ENCODE measurements at places on chromosomes 7 and 10.

- no peak for DNase-seq
Observed at GRCh38 chr7:23315366-23315765, 16.2 kb downstream of the MALSU1 start.

- DNase-seq, result no peak
Observed at GRCh38 chr10:117519286-117519685, 23.3 kb upstream of the EMX2 start.

DNA sequence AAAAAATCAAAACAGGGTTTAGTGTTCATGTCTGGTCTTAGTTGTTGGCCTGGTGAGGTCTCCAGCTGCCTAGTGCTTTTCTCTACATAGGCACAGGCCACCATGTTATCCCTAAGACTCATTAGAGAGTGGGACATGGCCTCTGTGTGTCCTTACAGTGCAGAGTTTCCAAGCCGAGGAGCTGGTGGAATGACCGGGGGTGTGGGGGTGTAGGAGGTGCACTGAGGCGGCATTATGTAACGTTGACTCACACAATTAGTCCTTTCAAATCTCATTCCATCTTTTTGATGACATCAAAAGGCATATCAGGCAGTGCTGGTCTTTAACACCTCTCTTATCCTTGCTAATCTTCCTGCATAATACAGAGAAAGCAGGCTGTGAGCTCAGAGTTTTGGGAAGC, 71.3 kb downstream of the MTPN start:
- DNase-seq, result no peak

GRCh38 chr7:114196517-114196916, 218.1 kb upstream of the FOXP2 start:
- DNase-seq, result no peak

DNA sequence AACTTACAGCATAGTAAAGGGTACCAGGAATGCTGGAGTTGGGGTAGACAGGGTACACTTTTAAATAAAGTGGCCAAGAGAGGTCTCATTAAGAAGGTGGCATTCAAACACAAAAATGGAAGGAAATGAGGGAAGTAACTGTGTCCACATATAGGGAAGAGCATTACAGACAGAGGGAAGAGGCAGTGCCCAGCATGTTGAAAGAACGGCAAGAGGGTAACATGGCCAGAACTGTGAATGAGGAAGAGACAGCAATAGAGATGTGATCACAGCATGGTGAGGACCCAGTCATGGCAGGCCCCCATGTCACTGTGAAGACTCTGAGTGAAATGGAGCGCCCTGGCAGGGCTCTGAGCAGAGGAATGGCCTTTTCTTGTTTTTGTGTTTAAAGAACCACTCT, 35.1 kb upstream of the ZNRF2 start:
- DNase-seq, result no peak

- no peak for DNase-seq
Observed at GRCh38 chr10:17683541-17683940, 39.6 kb downstream of the STAM start.

GRCh38 chr10:49332768-49333167, 33.8 kb downstream of the C10orf71 start:
- DNase-seq, result no peak
